ENCODE measurements at places on chromosomes 5 and 9. TPM values are rescaled to one million over a fixed set of nuclear protein-coding genes. Genes with fewer than 3 reads are reported as not detected.

GBGT1 gene
- total RNA-seq = 12.4 TPM

DNA sequence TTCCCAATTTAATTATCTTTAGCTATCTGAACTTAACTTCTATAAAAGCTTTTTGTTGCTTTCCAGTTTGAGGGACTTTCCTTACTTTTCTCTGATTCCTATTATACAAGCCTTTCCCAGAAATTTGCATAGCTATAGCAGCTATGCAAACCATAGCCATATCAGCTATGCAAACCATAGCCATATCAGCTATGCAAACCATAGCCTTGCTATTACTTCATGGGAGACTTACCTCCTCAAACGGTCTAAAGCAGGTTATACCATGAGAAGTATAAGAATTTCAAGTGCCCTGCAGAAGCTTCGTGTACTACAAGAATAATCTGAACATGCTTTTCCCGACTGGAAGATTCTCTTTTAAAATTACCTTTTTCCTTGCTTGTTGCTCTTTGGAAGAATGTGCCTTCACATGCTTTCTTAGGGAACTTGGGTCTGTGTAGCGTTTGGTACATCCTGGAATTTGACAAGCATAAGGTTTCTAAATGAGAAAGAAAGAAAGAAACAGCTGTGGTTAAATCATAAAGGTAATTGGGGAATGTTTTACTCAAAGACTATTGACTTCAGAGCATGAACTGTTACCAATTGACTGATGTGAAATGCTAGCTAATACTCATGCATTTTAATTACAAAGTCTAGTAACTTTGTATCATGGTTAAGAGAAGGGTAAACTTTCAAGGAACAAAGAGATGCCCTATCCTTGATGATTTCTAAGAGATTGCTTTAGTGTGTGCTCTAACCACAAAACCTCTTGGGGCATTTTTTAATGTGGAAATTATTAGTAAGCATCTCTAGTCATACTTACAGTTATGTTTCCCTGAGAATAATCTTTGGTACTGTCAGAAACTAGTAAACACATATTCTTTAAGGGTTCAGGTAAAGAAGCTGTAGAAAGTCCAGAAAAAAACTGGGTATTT, 367.6 kb downstream of the GLIS3 start:
- no peak for DNase-seq

DMGDH gene
- 5.1 TPM for total RNA-seq

SLC6A3 gene
- total RNA-seq = not detected

DNA sequence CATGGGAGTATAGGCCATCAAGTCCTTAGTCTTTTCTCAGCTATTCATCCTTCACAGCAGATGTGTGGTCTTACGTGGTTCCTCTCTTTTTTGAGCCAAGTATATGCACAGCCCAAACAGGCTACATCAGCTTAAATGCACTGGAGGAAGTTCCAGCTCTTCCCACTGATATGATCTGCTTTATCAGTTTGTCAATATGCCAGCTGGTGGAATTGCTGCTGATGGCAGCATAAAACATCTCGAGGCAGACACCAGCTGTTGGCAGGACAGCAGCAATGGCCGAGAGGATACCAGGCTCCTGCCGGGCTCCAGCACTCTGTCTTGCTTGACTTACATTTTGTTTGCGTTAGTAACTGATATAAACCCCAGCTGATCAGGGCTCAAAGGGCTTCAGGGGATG, 143.4 kb downstream of the TENT4A start:
- DNase-seq = no peak

All from right cardiac atrium (tissue), 5 donors.